Occipital lobe (tissue), 3 donors: ENCODE measurements at places on chromosomes 1 and 21.

GRCh38 chr1:91499346-91499745, 1.3 kb upstream of the CDC7 start:
- no peak for DNase-seq

DNA sequence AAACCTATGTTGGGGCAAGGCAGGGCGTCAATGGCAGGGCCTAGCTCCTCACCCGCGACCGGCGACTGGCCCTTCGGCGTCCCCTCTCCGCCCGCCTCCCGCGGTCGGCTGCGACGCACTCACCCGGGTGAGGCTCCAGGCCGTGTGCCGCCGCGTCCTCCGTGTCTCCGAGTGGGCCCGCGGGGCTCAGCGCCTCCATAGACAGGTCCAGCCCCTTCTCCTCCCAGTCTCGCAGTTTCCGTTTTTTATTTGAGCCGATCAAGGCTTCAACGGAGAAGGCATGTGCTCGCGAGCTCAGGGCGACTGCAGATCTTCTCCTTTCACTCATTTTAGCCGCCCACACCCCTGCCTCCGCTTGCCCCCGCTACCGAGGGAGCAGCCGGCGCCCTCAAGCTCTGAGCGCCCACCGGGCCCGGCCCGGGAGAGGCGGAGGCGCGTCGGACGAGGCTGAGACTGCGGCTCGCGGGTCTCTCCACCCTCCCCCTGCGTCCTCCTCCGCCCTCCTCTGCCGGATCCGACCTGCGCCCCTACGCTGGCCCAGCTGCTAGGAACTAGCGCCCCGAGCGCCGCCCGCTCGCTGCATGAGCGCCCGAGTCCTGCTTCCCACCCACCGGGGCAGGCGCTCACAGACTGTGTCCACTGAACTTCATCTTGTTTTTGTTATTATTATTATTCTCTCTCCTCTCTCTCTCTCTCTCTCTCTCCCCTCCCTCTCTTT, 516 bp downstream of the TBX15 start:
- no peak for DNase-seq

DNA sequence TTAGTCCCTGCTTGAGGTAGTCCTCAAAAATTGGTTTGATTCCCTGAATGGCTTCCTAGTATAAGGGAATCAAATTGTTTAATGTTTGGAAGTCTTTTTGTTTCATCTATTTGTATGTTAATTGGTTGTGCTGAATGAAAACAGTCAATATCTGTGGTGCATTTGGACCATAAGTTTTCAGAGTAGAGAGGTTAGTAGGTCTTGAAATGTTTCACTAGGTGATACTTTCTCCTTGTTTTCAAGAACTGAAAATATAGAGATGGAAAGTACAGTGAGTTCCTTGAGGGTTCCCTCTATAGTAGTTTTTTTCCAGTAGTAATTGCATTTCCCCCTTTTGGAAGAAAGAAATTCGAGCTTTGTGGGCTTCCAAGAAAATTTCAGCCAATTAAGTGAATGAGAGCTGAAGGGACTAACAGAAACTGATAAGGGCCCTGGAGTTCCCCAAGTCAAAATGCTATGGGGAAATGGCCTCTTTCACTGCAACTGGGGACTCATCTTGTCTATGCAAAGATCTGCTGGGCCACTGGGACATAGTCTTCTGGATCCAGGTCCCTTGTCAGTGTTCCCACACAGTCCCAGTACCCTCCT, 18.6 kb upstream of the CEP350 start:
- DNase-seq = no peak

DNA sequence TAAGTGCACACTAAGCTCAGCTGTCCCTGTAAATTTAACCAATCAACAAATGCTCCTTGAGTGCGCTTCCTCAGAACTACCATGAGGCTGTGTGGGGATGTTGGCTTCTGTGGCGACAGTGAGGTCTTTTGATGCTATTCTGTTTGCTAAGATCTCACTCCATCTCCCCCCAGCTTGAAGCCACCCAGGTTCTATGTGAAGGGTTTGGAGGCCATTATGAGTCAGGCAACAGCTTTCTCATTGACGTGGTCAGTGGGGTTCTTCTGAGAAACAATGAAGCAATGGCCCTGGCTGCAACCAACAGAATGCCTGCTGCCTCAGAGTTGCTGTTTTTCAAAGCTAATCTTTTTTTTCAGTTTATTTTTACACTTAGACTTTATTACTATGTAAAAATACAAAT, 205.5 kb downstream of the PTBP2 start:
- no peak for DNase-seq

GRCh38 chr1:75787524-75787923, 1.5 kb downstream of the RABGGTB start:
- DNase-seq = no peak

DNA sequence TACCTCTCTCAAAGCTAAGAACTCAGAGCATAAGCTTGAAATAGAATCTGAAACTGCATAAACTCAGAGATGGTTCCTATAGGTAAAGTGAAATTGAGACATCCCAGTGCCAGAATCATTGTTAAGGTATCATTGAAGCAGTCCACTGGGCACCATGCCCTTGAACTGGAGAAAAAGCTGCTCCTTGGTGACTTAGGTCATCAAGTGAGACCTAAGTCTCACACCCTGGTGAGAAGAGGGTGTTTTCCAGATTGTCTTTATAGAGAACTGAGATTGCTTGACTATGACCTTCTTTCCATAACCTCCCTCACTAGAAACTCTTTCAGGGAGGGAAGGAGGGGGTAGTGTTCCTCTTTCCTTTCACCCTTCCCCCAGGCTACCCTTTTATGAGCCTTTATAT, 9.4 kb upstream of the ATP6V1G3 start:
- no peak for DNase-seq

DNA sequence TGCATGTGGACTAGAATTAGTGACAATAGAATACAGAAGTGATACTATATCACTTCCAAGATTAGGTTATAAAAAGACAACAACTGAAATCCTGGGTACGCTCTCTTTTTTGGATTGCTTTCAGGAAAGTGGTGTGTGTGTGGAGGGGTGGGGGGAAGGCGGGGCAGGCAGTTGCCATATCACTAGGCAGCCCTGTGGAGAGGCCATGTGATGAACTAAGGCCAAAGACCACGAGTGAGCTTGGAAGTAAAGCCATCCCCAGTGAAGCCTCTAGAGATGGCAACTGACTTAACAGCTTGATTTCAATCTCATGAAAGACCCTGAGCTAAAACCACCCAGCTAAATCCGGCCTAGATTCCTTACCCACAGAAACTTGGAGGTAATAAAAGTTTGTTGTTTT, 6.2 kb upstream of the ASPM start:
- no peak for DNase-seq

DNA sequence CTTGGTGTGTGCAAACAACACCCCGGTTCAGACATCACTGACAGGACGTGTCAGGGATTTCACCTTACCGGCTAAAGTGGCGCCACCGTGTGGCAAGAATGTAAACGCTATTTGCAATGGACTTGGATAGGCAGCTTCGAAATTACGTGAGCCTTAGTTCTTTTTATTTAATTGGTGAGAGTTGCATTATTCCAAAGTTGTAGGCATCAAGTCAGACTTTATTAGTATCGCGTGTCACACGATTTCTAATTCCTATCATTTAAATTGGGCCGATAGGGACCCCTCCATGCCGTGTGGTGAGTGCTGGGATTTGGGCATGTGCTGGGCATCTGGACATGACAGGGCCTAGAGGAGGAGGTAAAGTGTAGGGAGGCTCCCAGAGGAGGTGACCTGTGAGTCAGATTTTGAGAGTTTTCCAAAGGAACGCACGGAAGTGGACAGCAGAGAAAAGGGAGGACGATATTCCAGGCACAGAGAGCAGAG, 14.5 kb upstream of the CPT2 start:
- peak; percentile 18 for DNase-seq

DNA sequence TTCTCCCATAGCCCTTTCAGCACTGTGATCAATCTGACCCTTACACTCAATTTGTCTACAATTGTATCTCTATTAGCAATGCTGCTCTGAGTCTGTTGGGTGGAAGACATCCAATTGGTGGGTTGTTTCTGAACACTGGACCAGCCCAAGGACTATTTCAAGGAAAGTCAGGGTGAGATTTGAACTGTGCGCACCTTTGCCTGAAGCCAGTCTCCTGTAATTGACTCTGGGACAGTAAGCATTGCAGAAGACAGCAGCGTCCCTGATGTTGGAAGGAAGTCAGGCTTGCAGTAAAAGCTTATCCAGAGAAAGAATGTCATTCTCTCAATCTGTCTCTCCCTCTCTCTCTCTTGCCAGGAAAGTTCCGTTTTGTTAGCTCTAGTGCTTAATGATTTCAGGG, 233.9 kb downstream of the KIF26B start:
- no peak for DNase-seq

DNA sequence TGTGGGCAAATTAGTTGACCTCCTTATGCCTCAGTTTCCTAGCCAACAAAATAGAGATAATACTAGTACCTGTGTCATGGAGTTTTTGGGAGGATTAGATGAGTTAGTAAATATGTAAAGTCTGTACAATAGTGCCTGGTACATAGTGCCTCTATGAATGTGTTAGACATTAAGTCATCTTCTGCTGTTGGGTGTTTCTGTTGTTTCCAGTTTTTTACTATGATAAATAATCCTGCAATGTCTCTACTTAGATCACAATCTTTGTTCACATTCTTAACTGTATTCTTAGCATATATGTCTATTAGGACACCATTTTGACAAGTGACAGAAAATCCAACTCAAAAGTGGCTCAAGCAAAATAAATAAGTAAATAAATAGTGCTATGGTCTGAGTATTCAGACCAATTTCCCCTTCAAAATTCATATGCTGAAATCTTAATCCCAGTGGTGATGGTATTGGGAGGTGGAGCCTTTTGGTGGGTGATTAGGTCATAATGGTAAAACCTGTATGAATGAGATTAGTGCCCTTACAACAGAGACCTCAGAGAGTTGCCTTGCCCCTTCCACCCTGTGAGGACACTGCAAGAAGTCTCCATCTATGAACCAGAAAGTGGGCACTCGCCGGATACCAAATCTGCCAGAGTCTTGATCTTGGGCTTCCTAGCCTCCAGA, 84.3 kb downstream of the DIRAS3 start:
- DNase-seq = no peak

GRCh38 chr1:82690411-82690810, 889.7 kb downstream of the ADGRL2 start:
- no peak for DNase-seq

DNA sequence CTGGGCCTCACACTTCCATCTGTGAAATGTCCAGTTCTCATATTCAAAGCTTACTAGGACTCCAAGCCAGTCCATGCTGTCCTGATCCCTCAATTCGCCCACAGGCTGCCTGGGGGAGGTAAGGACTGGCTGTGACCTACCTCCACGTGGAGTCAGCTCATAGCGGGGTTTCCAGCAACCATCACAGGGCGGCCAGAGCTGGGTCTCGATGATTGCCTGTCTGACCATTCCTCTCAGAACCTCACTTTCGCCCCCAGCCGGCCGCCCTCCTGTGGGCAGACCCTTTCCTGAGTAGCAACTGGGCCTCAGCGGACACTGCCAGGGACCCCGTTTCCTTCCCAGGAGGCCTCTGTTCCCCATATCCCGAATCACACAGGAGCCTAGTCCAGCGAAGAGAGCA, 3.4 kb upstream of the RUNX3 start:
- DNase-seq = no peak

DNA sequence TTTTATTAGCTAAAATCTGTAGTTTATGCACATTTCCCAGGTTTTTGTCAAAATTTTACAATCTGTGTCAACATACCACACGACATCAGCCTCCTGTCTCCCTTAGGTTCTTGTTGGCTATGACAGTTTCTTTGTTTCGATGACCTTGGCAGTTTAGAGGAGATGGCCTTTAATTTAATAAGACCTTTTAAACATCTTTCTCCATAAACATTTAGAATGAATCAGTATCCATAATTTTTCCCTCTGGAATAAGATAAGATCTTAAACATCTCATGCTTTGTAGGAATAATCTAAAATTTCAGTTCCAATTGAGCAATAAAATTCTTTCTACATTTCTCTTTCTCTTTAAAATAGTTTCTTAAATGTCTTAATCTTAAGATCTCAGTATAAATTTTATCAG, 28.7 kb upstream of the DYRK1A start:
- no peak for DNase-seq

- no peak for DNase-seq
Observed at GRCh38 chr1:175735144-175735543, 8.3 kb downstream of the TNR start.

DNA sequence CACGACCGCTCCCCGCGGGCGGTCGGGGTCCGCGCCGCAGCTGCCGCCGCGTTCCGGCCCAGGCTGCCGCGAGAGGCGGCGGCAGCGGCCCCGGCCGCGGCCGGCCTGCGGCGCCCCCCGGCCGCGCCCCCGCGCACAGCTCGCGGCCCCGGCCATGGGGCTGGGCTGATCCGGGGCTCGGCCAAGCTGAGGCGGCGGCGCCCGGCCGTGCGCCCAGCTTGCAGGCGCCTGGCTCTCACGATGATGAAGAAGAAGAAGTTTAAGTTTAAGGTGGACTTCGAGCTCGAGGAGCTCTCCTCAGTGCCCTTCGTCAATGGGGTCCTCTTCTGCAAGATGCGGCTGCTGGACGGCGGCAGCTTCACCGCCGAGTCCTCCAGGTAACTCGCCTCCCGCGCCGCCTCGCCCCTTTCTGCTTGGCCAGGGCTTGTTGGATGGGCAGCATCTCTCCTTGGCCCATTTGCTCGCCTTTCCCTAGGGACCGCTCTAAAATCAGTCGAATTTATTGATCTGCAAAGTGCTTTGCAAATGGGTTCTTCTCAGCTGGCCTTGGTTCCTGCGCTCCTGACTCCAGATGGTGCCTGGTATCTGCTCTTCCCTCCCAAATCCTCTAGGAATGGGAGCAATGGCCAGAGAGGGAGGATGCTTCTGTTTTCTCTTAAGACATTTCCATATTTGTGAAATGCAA, 431 bp downstream of the EEIG2 start:
- peak; percentile 20 for DNase-seq

DNA sequence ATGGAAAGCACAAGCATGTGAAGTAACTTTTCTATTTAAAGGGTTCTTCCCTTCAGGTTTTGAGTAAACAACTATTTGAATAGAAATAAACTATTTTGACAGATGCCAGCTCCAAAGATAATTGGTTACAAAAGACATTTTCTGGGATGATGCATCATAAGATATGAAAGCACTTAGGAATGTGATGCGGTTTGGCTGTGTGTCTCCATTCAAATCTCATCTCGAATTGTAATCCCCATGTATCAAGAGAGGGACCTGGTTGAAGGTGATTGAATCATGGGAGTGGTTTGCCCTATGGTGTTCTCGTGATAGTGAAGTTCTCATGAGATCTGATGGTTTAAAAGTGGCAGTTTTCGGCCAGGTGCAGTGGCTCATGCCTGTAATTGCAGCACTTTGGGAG, 6.4 kb downstream of the DISP1 start:
- no peak for DNase-seq

- peak; percentile 66 for DNase-seq
Observed at GRCh38 chr21:32256873-32257620, 21.8 kb downstream of the MIS18A start.

- DNase-seq = no peak
Observed at GRCh38 chr1:232227306-232227705, 402.6 kb downstream of the SIPA1L2 start.

GRCh38 chr1:81406292-81406999, 394.3 kb upstream of the ADGRL2 start:
- no peak for DNase-seq

- DNase-seq = no peak
Observed at GRCh38 chr1:162297208-162297607, 79.4 kb downstream of the SPATA46 start.
